ENCODE measurements at places on chromosomes 3 and 15.

GRCh38 chr3:152709659-152710058, 125.3 kb upstream of the P2RY1 start:
- no peak for DNase-seq

- no peak for DNase-seq
Measured at GRCh38 chr3:17009826-17010225, 125.1 kb downstream of the PLCL2 start.

- DNase-seq, result peak; percentile 33
Measured at GRCh38 chr3:98650971-98651779, 57.8 kb upstream of the CPOX start.

- DNase-seq, result no peak
Measured at GRCh38 chr3:120928991-120929390, 21.0 kb downstream of the STXBP5L start.

GRCh38 chr3:35404571-35404970, 234.8 kb upstream of the ARPP21 start:
- DNase-seq, result no peak

DNA sequence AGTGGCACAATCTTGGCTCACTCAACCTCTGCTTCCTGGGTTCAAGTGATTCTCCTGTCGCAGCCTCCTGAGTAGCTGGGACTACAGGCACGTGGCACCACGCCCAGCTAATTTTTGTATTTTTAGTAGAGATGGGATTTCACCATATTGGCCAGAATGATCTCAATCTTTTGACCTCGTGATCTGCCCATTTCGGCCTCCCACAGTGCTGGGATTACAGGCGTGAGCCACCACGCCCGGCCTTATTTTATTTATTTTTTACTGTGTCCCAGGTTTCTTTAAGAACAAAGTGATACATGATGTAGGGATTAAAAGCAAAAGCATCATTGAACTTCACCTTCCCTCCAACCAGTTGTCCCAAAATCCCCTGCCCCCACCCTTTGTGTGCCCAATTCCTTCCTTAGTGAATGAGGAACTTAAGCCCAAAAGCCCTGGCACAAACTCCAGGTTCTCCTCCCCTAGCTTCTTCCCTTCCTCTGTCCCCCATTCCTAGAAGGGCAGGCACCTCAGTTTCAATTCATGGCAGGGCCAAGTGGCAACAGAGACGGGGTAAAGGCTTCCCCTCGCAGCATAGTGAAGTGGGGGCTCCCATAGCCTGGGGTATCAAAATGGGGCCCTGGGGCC, 23.7 kb upstream of the RPN1 start:
- DNase-seq, result no peak

- DNase-seq, result no peak
Measured at GRCh38 chr15:74320352-74321247, 46.8 kb downstream of the CYP11A1 start.

DNA sequence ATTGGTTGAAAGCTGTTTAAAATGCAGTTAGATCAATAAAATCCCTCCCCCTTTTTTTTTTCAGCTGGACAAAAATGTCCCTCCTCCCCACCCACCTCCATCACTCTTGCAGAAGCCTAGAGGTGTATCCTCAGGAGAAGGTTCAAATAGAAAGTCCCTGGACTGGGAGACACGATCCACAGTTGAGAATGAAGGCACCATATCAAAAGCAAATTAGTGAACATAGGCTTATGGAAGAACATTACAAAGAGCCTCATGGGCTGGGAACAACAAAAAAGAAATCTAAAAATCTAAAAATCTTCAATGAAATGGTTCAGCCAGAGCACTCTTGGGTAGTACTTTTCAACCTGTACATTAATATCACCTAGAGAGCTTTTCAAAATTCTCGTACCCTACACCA, 46.2 kb downstream of the GHSR start:
- no peak for DNase-seq

GRCh38 chr15:81475926-81476325, 101.9 kb upstream of the TMC3 start:
- DNase-seq, result no peak

GRCh38 chr3:12393894-12394293, 90.4 kb upstream of the TSEN2 start:
- DNase-seq, result peak; percentile 70

- DNase-seq, result peak; percentile 38
Measured at GRCh38 chr15:58043192-58043903, 22.2 kb downstream of the ALDH1A2 start.

DNA sequence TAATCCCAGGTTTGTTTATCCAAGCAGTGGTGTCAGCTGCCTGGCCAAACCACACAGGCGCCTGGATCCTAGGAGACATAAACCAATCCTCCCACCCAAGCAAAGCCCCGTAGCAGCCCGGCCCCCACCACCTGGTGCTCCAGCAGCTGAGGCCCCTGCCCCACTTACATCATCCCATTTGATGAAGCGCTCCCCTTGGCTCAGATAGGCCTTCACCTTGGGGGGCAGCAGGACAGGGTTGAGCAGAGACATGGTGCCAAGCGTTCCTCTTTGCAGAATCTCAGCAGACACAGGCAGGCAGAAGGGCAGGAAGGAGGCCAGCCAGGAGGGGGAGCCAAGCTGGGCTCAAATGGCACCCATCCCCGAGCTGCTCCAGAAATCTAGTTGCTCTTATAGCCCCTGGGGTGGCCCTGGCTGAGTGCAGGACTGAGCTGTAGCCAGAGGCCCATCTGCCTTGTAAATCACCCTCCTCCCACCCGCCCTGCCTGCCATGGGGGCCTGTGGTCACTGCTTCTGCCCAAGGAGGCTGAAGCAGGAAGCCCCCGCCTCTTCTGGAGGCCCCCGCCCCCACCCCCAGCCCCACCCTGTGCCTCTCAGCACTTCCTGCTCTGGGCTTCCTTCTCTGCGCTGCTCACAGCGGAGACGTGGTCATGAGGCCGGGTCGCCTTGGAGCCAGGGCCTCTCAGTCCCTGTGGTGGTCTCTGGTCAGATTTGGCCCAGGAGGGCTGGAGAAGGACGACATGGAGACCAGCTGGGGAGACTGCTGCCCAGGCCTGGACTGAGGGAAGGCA, at the start of gene PLCB2:
PLCB2 (minus strand) TSS at position 515 of the 791 bp plus-strand sequence; CDS start at position 252, 263 bp downstream.
- peak; percentile 88 for DNase-seq

- no peak for DNase-seq
Measured at GRCh38 chr15:32833379-32833821, 115.6 kb downstream of the GREM1 start.

DNA sequence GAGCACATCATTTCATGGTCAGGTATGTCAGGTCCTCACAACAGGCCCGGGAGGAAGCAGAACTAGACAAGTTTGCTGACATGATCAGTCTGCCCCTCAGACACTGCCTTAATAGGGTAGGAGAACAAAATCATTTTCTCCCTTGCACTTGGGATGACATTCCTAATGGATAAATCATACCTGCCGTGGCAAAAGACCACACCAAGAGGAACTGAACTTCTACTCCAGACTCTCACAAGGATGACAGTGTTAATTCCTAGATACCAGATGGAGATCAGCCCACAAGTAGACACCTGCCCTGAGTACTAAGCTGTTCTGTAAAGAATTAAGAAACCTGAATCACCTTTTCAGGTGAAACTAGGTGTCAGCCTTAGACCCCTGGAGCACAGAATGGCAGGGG, 19.5 kb downstream of the SIAH2 start:
- DNase-seq, result no peak

DNA sequence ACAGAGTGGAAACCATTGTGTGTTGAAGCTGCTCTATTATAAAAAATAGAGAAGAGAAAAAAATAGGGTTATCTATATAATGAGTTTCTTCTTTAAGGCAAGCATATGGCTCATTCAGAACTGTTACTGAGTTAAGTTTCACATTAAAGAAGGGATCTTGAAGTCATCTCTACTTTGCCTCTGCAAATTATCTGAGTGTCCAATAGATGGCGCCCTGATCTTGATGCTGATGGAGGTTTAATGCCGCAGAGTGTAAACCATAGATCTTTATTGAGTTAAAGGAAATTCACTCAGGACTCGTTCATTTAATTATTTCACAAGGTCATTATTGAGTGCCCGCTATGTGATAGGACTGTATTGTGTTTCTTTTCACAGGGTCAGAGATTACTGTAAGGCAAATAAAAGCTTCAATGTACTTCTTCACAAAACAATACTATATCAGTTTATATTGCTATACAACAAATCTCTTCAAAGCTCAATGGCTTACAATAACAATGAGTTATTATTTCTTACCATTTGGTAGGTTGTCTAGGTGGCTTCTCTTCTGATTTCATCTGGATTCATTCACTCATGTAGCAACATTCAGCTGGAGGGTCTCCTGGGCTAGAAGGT, 171.4 kb downstream of the NSUN3 start:
- peak; percentile 17 for DNase-seq

- peak; percentile 42 for DNase-seq
Measured at GRCh38 chr3:12947504-12948369, 106.4 kb upstream of the RPL32 start.

DNA sequence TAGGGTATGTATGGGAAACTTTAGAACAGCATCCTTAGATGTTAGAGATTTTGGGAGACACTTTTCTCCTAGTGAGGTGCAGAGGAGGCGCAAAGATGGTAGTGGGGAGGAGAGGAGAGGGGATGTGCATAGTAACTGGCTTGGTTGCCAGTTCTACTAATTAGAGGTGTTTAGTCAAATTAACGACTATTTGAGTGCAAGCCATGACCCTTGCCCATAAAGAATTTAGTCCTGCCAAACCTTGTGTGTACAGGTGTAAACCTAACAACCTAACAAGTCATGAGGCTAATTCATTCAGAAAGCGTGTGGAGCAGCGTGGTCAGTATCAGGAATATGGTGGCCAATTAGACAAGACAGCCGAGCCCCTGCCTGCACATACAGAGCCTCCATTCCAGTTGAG, 62.2 kb upstream of the SEC22A start:
- DNase-seq, result no peak

GRCh38 chr3:64327100-64327804, 102.0 kb upstream of the PRICKLE2 start:
- DNase-seq, result no peak

DNA sequence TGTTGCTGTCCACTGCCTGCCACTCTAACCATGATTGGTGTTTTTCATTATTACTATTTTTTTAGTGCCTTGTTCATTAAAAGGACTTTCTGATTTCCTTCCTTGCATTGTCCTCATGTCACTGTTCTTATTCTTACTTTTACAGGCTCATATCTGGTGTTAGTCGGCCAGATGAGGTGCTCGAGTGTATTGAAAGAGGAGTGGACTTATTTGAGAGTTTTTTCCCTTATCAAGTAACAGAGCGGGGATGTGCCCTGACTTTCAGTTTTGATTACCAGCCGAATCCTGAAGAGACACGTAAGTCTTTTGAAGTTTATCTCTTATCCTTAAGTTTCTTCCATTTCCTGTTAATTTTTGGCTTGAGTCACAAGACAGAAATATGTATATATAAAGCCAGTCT, 23.2 kb downstream of the QTRT2 start:
- no peak for DNase-seq

- no peak for DNase-seq
Measured at GRCh38 chr3:27025718-27026117, 343.5 kb downstream of the NEK10 start.

DNA sequence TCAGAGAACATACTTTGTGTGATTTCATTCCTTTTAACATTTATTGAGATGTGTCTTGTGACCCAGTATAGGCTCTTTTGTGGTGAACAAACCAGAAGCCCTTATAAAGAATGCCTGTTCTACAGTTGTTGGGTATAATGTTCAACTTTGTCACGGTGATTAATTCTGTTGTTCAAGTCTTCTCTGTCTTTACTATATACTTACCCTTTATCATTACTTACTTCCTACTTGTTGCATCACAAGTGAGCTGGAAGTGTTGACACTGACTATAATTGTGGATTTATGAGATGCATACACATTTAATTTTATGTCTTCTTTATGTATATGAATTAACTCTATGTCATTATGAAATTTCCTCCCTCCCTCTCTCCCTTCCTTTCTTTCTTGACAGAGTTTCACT, 59.7 kb upstream of the TBL1XR1 start:
- DNase-seq, result no peak

DNA sequence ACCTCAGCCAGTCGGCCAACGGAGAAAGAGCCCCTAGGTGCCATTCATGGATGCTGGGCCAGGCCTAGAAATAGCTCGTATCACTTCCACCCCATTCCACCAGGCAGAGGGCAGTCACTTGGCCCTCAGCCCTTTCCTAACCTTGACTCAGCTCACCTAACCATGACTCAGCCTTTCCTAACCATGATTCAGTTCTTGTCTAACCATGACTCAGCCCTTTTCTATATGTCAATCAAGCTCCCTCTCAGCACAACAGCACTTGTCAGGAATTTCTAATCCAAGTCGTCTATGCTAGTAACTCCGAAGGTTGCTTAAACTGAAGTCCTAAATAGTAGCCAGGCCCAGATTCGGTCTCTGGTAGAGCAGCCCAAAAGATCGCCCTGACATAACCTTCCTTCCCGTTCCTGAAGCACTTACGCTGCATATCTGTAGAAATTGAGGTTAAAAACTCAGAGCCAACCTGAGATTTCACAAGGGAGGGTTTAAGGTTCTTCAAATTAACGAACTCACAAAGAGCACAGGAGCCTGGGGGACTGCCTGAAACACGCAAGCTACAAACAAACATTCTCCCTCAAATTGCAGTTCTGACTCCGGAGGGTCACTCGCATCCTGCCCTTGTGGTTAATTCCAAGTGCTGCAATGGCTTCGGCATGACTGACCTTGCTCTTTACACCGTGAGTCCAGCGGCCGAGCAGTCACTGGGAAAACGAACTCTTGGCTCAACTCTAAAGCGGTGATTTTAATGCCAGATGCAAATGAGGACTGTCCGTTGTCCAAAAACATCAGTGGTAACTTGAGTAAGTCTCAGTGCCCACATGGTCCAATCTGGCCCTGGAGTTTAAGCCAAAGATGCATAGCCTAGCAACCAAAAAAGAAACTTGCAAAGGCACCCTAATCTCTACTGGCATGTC, 99.9 kb downstream of the ADAMTS17 start:
- DNase-seq, result no peak

DNA sequence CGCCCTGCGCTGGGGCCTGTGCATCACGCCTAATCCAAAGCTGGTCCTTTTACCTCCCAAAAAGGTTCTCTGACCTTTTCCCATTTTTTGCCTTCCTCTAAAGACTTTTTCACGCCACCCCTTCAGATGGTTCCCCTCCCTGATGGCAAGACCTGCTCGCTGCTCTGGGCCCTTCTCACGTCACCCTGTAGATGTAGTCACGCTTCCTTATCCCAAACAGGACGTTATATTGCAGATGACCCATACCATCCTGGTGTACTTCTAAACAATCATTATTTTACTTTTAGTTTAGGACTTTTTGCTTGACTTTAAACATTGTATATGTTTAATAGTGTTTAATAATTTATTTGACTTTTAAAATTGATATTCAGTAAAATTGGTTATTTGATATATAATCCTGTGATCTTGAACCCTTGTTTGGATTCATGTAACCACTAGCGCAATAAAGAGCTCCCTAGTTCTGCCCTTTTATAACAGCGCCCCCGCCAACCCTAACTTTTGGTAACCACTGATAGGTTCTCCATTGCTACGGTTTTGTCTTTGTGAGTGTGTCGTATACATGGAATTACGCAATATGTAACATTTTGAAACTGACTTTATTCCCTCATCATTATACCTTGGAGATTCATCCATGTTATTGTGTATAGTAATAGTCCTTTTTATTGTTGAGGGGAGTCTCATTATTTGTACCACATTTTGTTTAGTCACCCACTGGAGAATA, 159.0 kb upstream of the CHRNA7 start:
- peak; percentile 70 for DNase-seq
